ENCODE measurements at places on chromosomes 5 and 9.

- DNase-seq: no peak
Measured at GRCh38 chr5:6788956-6789649, 75.9 kb downstream of the TENT4A start.

DNA sequence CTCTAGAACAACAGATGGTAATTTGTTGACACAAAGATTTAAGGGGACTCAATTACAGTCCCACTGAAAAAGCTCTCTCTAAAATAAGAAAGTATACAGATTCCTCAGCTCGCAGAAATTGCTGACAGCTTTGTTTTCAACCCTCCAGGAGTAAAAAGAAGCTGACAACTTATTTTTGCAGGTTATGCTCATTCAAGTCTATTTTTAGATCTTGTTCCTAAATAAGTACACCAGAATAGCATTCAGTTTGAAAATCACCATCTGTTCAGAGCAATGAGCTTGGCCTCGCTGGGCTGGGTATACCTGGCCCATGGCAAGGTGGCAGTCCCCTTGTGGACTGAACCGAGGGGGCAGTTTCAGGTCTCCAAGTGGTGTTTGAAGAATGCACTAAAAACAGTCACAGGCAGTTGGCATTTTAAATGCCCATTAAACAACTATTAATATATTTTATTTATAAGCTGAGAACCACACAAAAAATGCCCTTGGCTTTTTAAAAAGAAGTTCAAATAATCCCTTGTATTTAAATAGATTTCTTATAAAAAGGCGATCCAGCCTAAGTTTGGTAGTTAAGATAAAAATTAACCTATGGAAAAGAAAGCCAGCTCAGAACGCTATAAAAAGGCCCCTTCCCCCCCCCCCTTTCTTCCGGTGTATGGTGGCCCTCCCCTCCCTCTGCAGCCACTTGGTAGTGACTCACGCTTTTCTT, 169.2 kb downstream of the AUH start:
- peak; percentile 63 for DNase-seq

DNA sequence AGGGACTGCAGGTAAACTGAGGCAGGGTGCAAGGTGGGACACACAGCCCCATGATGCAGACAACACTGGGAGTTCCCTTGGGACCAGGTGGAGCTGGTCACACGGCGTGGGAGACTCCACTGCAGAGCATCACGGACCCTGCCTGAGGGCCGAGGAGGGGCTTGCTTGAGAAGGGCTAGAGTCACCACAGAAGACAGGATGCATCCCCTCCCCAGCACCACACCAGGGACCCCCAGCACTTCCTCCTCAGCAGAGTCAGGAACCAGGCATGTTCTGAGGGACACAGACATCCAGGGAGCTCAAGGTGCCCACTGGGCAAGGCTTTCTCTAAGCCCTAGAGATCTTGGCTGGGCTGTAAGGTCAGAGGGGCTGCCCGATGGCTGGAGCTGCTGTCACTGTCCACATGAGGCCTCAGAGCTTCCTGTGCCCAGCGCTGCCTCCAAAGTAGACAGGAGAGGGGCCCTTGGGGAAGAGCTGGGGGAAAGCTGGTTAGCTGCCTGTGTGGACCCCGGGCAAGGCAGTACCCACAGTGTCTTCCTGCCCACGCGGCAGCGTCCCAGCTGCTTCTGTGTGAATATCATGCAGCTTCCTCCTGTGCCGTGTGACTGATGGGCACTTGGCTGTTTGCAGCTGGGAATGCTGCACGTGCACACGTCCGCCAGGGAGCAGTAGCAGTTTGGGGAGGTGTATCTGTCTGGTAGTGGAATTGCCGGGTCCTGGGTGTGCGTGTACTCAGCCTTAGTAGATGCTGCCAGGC, 176.6 kb downstream of the CACNA1B start:
- no peak for DNase-seq

DNA sequence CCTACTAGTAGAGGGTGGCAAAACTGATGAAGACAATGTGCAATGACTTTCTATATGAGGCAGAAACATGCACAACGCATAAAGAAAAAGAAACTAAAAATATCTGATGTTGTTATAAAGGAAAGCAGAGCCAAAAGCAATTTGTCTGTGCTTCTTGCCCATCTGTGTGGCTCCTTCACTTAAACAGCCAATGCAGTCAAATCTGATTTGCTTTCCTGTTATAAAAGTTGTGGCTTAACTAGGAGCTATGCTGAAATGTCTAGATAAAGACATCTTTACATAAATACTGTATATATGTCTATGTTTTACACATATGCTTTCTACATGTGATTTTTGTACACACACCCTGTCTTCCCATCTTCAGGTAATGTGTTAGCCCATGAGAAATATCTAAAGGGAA, 508.2 kb downstream of the CETN3 start:
- DNase-seq: no peak

DNA sequence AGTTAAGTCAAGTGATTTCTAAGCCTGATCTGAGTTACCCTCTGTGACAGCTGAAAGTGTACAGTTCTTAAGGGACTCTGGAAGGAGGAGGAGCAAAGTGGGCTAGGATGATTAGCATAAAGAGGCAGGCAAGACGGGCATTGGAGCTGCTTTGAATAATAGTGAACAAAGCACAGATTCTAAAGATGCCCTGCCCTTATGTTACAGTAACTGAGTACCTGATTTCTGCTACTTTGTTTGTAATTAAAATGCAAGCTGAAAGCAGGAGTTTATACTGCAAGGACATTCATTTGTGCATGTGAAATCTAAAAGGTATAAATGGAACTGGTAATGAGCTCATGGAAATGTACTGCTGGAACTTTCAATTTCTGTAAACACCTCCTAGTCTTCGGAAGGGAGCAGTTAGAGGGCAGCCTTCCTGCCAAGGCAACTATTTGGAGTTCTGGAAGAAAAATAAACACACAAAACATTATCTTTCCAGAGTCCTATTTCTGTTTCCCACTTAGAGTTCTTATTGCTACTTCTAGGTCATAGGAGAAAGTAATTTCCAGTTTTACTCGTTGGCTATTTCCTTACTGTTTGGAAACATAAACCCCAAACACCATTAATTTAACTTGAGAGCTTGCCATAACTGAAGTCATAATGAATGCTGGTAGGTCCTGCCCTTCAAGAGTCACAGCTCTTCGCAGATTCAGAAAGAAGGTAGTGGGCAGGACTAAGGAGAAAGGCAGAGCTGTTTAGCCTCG, at the start of gene RANBP3L:
RANBP3L (minus strand) TSS at position 45 of the 746 bp plus-strand sequence. CDS start 486 bp downstream, outside the sequence.
- no peak for DNase-seq

- no peak for DNase-seq
Measured at GRCh38 chr5:139659695-139660101, 11.5 kb downstream of the CXXC5 start.

DNA sequence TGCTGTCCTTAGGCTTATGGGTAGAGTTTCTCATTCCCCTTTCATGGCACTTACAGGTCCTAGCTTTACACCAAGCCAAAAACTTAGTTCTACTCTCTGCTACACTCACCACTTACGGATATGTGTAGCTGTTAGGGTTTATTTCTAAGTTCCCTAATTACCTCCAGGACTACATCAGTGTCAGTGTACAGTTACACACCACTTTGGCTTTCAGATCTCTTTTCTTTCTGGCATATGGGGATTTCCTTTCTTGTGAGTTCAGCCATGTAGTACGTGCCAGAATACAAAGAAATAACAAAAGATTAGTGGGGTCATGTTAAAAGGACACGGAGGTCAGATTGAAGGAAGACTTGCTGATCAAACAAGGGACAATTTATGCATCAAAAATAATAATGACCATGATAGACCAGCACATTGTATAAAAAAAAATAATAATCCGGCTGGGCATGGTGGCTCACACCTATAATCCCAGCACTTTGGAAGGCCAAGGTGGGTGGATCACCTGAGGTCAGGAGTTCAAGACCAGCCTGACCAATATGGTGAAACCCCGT, 41.8 kb downstream of the LYRM7 start:
- no peak for DNase-seq

Data from stimulated activated CD4-positive, alpha-beta T cell treated with anti-CD3 and anti-CD28 coated beads, Interleukin-15, amount 100 ng/mL, for 24 hours (primary cell).